Stimulated activated CD4-positive, alpha-beta T cell treated with anti-CD3 and anti-CD28 coated beads, Interleukin-1b, Interleukin-23, amount 100 ng/mL, for 4 hours (primary cell): ENCODE measurements at places on chromosomes 3 and 15.

GRCh38 chr3:4850928-4851265 is 128.3 kb upstream of the BHLHE40 start:
- no peak for DNase-seq

DNA sequence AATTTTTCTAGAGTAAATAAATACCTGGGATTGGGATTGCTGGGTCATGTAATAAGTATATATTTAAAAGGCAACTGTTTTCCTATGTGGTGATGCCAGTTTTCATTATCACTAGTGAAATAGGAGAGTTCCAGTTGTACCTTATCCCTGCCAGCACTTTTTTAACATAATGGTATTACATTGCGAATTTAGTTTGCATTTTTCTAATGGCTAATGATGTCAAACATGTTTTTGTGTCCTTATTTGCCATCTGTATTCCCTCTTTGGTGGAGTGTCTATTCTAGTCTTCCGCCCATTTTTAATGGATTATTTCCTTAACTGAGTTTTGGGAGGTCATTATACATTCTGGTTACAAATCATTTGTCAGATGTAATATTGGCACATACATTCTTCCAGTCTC is 88.3 kb downstream of the GHSR start:
- DNase-seq, result no peak

- DNase-seq, result no peak
Measured at GRCh38 chr15:69087366-69087976, 73.0 kb upstream of the GLCE start.

DNA sequence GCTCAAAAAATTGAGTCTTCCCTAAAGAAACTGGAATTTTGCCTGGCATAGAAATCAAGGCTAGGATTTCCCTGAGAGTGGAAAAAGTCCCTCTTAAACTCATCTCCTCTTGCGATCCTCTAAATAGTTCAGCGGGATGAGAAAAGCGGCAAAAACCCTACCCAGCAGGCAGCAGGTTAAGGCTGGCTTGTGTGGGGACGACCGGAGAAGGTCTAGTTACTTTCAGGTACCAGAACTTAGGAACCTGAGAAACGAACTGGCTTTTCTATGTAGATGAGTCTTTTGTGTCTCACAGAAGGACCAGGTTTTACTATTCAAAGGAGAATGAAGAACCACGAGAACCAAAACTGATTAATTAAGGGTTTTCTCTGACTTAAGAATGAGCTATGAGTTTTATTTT is 523.7 kb upstream of the TGFBR2 start:
- no peak for DNase-seq

DNA sequence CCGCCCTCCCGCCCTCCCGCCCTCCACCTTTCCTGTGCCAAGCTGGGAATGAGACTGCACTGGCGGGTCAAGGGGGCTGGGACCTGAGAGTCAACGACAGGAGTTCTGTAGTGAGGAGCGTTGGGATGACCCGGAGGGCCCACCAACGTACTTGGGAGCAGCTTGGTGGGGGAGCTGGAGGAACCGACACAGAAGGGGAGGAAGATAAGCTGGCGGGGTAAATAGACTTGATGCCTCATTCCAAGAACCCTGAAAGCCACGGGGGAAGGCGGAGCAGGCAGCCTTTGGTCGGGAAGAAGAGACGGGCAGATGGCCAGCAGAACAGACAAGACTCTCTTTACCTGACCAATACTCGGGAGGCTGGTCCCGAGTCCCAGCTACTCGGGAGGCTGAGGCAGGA is 277 bp downstream of the FMN1 start:
- DNase-seq, result no peak
